ENCODE measurements at places on chromosomes 5 and 9.

DNA sequence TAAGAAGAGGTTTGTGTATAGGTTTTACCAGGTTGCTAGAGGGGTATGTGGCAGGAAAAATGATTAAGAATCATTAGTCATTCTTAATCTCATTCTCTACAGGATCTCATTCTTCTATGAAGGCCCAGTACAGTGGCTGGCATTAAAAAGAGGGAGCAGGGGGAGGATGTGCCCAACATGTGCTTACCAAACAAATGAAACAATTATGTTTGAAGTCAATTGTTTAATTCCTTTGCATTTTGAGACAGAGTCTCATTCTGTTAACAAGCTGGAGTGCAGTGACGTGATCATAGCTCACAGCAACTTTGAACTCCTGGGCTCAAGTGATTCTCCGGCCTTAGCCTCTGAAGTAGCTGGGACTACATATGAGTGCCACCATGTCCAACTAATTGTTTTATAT is 23.0 kb downstream of the FNIP1 start:
- no peak for DNase-seq

- no peak for DNase-seq
Measured at GRCh38 chr5:142826093-142826492, 55.9 kb downstream of the ARHGAP26 start.

GRCh38 chr9:27787891-27788290 is 214.6 kb upstream of the C9orf72 start:
- DNase-seq = no peak

DNA sequence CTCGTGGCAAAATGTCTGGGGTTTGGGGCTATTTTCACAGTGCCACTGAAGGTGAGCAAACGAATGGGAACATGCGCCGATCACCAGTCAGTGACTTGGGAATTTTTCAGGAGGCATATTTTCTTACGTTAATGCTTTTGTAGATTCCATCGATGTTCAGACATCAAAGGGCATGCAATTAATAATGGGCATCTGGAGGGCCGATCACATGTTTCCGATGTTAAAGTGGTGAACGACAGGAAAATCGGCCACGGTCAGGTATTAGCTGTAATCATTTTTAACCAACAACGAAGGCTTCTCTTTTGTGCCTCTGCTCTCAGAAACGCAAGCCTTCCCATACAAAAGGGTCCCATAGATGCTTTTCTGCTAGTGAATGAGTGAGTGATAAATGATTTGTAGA is 155.0 kb upstream of the PITX1 start:
- no peak for DNase-seq

- DNase-seq = no peak
Measured at GRCh38 chr5:135476615-135477581, 24.7 kb upstream of the TIFAB start.

DNA sequence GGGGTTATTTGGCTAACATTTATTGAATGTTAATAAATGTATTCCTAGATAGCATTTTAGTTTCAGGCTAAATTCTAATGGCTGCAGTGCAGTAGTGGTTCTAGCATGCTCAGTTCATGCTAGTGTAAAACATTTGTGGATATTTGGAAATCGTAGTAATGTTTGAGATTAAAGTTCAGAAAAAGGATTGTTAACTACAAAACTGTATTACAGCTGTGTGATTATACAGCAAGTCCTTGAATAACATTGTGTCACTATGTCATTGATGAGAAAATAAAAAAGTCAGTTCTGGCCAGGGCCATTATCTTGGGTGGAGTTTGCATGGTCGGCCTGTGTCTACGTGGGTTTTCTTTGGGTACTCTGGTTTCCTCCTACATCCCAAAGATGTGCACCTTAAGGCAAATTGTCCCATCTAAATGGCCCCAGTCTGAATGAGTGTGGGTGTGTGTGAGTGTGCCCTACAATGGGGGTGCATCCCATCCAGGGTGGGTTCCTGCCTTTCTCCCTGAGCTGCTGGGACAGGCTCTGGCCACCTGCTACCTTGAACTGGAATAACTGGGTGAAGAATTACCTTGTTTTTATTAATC is 8.8 kb downstream of the ZSWIM6 start:
- no peak for DNase-seq

DNA sequence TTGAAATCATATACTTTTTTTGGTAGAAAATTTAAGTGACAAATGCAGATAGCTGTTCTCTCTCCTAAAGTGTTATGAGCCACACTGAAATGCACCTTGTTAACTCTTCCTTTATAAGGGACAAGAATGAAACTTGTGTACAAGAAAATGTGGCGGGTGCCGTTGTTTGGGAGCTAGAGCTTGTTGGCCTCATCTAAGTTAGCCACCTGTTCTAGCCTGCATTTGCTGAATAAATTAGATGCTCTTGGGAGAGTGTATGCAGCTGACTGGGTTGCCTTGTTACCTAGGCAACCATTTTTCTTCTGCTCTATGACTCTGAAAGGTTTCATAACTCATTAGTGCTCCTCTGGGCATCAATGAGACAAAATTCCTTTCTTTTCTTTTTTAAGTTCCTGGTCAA is 174.3 kb downstream of the TAF11L14 start:
- DNase-seq = no peak

- DNase-seq = no peak
Measured at GRCh38 chr5:112238473-112238872, 180.6 kb downstream of the EPB41L4A start.

GRCh38 chr5:133742431-133742988 is 130.2 kb upstream of the FSTL4 start:
- no peak for DNase-seq

- no peak for DNase-seq
Measured at GRCh38 chr5:52856564-52856963, 68.8 kb downstream of the ITGA1 start.

GRCh38 chr9:110996436-110997220 is 41.6 kb downstream of the LPAR1 start:
- peak; percentile 22 for DNase-seq

GRCh38 chr5:34771076-34771475 is 67.9 kb upstream of the TTC23L start:
- no peak for DNase-seq

- DNase-seq = no peak
Measured at GRCh38 chr9:91147079-91147708, 214.5 kb downstream of the AUH start.

GRCh38 chr9:125803526-125803925 is 56.4 kb downstream of the PBX3 start:
- DNase-seq = no peak

DNA sequence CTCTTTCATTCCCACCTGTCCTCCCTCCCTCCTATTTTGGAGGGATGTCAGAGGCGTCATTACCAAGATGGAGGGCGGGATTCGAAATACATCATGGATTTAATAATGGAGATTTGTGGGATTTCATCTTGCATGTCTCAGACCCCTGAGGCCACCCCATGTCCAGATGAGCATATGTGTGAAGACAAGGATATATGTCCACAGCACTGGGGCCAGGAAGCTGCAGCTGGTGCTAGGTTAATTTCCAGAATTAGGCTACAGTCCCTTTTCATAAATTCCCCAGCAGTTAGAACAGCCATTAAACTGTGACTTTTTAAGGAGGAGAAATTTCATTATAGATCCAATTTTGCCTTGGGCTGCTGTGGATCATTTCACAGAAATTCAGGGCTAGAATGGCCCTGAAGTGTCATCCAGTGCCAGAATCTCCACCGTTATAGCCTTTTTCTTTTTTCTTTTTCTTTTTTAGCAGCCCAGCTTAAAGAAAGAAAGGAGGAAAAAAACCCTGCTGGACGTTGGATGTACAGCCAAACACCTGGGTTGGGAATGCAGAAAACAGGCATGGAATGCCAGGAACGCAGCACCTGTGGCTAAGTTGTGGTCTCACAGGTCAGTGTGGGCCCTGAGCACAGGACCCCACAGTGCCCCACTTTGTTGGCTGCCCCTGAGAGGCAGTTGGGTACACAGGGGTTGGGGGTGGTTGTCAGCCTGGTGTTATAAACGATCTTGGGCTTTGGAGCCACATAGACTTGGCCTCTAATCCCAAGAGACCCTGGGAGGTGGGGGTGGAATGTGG is 50.2 kb upstream of the CXCL14 start:
- no peak for DNase-seq

- no peak for DNase-seq
Measured at GRCh38 chr9:89606624-89607311, 2.0 kb downstream of the GADD45G start.

DNA sequence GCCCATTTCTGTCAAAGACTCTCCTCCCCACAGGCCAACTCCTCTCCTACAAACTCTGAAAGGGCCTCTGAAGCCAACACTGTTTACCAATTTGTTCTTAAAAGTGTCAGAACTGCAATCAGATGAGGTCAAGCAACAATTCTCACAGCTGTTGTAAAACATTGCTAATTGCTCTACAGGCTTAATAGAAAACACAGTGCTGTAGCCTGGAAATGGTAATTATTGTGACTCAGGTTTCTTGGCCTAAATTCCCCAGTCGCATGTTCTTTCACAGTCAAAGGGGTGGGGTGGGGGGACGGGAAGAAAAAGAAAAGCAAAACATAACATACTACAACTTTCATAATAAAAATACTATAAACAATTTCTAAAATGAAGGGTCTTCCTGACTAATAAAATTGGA is 343.2 kb downstream of the DMAC1 start:
- DNase-seq = no peak

DNA sequence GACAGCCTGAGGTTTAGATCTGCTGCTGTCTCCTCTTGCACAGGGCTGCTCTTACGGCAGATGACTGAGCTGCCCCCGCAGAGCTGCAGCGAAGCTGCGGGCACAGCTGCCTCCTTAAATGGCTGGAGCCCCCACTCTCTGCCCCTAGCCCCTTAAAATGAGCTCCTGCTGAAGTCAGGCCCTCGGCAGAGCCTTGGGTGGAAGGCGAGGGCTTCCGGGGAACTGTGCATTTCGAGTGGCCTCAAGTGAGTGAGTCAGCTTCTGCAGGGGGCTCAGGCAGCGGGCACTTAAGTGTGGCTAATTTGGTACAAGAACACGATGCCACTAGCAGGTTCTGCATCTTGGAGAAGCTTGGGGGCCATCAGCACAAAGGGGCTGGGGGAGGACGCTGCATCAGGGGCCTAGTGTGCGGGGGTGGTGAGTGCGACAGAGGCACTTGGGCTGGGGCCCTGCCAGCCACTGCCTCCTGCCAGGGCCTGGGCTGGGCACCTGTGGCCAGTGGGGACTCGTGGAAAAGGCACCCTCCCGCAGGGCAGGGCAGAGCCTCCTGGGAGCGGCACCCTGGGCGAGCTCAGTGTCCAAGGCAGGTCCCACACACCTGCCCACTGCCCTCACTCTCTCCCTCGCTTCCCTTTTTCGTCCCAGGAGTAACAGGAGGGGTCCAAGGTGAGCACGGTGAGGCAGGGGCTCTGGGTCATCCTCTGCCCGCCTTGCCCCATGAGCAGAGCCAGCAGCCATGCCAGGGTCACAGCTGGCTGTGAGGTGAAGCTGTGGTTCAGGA is 28.8 kb upstream of the RNU6ATAC start:
- DNase-seq = no peak

DNA sequence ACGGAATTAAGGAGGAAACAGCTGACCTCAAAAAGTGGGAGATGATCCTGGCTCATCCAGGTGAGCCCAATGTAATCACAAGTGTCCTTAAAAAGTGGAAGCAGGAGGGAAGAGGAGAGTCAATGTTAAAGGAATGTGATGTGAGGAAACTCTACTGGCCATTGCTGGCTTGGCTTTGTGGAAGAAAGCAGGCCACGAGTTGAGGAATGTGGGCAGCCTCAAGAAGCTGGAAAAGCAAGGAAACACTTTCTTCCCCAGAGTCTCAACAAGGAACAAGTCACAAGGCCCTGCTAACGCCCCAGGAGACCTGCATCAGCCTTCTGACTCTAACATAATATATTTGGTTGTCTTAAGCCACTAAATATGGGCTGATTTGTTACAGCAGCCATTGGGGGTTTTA is 252.8 kb downstream of the PSAT1 start:
- DNase-seq = no peak

DNA sequence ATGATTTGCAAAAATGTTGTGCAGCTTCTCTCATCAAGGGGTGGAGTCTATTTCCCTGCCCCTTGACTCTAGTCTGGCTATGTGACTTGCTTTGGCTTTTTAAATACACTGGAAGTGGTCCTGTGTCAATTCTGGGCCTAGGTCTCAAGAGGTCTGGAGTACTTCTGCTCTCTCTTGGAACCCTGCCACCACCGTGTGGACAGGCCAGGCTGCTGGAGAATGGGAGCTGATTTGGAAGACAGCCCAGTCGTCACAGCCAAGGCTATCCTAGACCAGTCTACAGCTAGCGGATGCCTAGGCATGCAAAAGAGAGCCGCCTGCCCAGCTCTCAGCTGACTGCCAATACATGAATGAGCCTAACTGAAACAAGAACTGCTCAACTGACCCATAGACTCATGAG is 56.7 kb upstream of the CLINT1 start:
- DNase-seq = no peak

- no peak for DNase-seq
Measured at GRCh38 chr9:35680331-35681105, 6.8 kb downstream of the CA9 start.

DNA sequence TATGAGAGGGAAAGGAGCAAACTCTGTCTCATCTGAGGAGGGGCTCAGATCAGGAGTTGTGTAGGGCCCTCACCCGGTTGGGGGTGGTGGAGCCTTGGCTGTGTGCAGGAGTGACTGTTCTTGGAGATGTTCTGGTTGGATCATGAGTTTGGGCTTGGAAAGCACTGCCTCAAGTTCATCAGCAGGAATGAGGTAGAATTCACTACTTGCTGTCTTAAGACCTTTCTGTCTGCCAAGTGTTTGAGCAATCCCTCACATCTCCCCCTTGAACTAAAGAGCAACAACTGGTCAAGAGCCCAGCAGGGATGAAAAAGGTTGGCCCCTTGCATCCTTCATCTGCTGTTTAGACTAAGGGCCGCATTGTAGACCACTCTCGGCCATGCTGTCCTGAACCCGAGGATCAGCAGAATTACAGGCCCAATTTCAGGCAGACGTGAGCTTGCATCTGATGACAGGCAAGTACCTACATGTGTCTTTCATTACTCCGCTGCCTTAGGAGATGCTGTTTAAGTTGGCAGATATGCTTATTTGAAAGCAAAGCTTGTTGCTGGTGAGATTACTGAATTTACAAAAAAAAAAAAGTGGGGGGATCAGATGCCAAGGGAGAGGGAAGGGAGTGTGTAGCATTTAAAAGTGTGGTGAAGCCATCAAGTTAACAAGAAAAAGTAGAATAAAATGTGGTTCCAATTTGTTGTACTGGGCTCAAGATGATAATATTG is 36.4 kb downstream of the PIK3R1 start:
- DNase-seq = no peak

DNA sequence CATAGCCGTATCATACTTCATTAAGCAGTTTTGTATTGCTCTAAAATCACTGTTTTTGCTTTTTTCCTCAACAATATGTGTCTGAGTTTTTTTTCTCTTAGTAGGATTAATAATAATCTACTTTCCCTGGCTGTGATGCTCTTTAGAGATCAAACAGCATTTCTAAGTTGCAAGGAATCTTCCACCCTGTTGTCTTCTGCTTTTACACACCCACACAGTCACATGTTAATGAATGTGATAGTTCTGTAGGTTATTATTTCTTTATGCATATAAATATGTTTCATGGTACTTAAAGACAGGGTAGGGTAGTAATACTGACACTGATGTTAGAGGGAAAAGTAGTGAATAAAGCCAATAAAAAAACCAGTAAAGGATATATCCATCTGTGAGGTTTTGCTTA is 29.3 kb downstream of the SLC44A1 start:
- DNase-seq = no peak
